ENCODE measurements at places on chromosomes 13 and 19. TPM values are rescaled to one million over a fixed set of nuclear protein-coding genes. Genes with fewer than 3 reads are reported as not detected.
A peak's percentile ranks its signal among the peaks of the same experiment; 100 is the strongest.

DNA sequence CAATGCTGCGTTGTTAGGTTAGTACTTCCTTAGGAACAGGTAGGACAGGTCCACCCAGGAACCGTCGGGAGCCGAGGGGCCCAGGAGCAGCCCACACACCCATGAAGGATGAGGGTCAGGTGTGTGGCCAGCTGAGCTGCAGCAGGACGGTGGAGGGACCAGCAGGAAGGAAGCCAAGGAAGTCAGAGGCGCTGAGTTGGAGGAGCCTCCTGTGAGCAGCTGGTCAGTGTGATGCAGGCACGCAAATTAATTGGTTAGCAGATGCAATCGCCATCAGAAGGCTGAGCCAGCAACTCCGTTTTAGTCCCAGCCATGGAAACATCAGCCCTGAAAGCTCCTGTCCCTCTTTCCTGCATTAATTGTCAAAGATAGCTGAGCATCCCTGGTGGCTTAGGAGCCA is 114.9 kb upstream of the SOX1 start:
- H3K36me3 ChIP-seq, result no peaks in the 10 kb centered on the region
- DNase-seq, result no peak
- no peaks in the 10 kb centered on the region for H3K4me1 ChIP-seq
- no peak overlapping the region for H3K4me3 ChIP-seq

- DNase-seq, result no peak
- H3K27me3 ChIP-seq, result peaks cover 54% of the 10 kb centered on the region
Measured at GRCh38 chr13:110431425-110432294, 124.6 kb downstream of the COL4A2 start.

DNA sequence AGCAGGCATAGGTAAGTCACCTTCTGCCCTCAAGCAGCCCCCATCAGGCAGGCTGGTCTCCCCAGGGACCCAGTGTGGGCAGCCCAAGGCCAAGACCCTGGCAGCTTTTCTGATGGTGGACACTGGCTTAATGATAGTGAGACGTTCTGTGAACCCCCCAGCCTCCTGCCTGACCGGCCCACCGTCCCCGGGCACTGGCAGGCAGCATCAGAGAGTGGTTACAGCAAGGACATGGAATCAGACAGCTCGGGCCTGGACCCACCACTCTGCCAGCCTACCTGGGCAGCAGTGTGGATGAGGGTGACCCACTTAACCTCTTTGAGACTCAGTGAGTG is 45.3 kb upstream of the KCTD15 start:
- H3K36me3 ChIP-seq, result no peaks in the 10 kb centered on the region
- no peaks in the 10 kb centered on the region for H3K4me1 ChIP-seq
- DNase-seq, result no peak

DNA sequence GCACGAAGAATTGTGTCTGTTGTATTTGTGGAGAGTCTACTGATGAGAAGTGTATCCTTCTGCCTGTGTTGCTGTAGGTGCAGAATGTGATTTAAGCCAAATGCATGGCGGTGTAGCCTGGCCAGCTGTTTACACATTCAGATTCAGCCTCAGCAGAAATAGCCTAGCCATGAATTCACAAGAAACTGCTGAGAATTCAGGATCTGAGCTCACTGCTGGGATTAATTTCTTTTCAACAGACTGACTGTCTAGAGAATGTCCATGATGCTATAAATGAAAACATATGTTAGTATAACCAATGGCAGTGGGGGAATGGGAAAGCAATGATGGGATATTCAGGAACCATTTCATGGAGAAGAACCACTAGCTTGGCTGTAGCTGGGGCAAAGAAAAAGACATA is 77.4 kb upstream of the RNF113B start:
- no peak overlapping the region for H3K27ac ChIP-seq
- no peaks in the 10 kb centered on the region for H3K27me3 ChIP-seq
- DNase-seq, result no peak
- no peaks in the 10 kb centered on the region for H3K36me3 ChIP-seq

- no peaks in the 10 kb centered on the region for H3K4me1 ChIP-seq
- H3K27me3 ChIP-seq, result peaks cover 12% of the 10 kb centered on the region
- no peak overlapping the region for H3K4me3 ChIP-seq
- H3K36me3 ChIP-seq, result no peaks in the 10 kb centered on the region
Measured at GRCh38 chr13:110162053-110162452, 144.9 kb downstream of the COL4A1 start.

DNA sequence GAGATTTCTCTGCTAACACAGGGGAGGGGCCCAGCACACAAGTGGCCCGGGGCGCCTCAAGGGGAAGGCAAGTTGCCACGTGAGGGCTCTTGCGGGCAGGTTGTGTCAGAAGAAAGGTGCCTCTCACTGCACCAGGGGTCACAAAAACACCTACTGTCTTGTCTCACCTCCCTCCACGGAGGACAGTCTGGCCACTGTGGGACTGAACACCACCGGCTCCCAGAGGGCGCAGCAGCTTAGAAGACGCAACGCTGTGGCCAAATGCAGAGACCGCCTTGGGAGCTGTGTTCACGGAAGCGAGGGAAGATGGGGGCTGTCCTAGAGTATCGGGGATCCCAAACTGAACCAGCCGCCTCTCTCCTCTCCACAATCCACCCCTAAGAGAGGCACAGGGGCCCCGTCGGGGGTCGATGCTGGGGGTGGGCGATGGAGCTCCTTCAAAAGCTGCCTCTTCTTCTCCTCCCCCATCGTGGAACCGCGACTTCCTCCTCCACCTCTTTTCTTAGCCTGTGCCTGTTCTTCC is 177.5 kb downstream of the FOXO1 start:
- peak; percentile 29 for DNase-seq
- peak overlapping the region; percentile 25 for H3K27ac ChIP-seq
- no peaks in the 10 kb centered on the region for H3K36me3 ChIP-seq
- peak overlapping the region; percentile 34 for H3K4me3 ChIP-seq

LRRC8E gene
- total RNA-seq, result not detected

All from activated CD4-positive, alpha-beta memory T cell treated with anti-CD3 and anti-CD28 coated beads for 36 hours (primary cell).